ENCODE measurements at places on chromosomes 13 and 19.

DNA sequence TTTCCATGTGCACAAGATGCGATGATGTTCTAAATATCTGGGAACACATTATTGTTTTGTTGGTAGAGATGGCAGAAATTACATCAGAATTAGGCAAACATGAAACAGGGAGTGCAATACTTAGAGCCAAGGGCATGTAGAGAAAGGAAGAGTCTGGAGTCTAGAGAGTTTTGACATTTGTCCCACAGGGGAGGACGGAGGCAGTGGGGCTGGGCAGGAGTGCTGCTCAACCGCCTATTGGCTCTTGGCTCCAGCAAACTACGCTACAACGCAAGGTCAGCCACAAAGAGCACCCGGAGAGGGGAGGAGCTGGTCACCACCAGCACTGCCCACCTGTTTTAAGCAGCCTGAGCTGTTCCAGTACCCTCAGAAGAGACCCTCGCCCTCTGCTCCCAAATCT, 108.3 kb downstream of the ABCC4 start:
- no peak for DNase-seq

DNA sequence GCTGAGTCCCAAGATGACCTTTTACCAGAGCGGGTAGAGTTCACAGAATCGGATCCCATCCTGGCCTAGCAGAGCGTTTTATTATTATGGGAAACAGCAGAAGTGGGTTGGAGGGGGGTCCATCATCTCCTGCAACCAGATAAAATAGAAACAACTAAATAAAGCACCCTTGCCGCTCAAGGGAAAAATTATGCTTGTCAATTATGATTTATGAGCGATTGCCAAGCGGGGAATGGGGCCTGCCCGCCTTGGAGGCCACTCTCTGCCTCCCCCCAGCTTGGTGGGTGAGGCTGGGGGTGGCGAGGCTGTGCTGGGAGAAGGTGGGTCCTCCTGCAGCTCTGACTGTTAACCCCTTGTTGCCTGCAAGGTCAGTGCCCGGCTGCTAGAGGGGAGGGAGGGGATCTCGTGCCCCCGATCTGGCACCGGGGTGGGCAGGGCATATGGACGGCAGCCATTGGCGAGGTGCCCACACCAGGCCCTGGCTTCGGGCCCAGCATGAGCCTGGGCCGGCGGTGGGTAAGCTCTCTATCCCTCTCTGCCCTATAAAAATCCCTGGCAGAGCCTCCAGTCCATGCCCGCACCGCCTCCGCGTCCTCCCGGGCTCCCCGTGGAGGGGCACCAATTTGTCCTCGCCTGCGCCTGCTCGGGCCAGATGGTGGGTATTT, 129.1 kb downstream of the URI1 start:
- DNase-seq, result no peak

DNA sequence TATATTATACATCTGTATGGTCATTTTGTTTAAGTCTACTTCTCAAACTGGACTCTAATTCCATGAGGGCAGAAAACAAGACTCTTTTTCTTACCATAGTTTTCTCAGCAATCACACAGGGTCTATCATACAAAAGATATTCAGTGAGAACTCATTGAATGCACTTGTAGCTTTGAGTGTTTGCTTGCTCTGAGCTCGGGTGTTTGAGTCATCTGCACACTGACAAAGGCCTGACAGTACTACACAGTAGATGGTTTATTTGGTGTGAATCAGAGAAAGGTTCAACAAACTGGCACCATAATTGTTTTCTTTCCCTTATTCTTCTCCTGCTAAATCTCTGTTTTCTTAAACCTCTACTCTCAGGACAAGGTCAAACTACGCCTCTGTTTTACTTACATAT, 586.4 kb downstream of the LMO7 start:
- DNase-seq, result no peak

- no peak for DNase-seq
Observed at GRCh38 chr13:54660277-54660676, 1631.7 kb downstream of the OLFM4 start.
